ENCODE measurements at places on chromosomes 6 and 20. TPM values are rescaled to one million over a fixed set of nuclear protein-coding genes. Genes with fewer than 3 reads are reported as not detected.

ADA gene
- total RNA-seq: 24.1 TPM

DNA sequence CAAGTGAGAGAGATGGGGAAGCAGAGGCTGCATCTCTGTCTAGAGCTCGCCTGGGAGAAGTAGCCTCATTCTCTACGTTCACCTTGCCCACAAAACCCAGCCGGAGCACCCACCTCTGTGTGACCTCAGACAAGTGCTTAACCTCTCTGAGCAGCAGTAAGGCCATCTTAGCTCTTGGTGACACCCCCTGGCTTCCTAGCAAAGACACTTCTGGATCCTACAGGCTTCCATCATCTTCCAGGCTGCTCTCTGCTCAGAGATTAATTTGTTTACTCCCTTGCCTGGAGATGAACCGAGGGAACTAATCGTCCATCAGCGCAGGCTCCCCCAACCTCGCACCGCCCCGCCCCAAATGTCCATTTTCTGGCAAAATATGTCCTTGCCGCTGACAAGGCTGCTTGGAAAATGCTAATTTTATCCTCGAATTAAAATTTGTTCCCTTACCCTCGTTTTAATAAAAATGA, 24.0 kb upstream of the CTNNBL1 start:
- no peak for DNase-seq

DNA sequence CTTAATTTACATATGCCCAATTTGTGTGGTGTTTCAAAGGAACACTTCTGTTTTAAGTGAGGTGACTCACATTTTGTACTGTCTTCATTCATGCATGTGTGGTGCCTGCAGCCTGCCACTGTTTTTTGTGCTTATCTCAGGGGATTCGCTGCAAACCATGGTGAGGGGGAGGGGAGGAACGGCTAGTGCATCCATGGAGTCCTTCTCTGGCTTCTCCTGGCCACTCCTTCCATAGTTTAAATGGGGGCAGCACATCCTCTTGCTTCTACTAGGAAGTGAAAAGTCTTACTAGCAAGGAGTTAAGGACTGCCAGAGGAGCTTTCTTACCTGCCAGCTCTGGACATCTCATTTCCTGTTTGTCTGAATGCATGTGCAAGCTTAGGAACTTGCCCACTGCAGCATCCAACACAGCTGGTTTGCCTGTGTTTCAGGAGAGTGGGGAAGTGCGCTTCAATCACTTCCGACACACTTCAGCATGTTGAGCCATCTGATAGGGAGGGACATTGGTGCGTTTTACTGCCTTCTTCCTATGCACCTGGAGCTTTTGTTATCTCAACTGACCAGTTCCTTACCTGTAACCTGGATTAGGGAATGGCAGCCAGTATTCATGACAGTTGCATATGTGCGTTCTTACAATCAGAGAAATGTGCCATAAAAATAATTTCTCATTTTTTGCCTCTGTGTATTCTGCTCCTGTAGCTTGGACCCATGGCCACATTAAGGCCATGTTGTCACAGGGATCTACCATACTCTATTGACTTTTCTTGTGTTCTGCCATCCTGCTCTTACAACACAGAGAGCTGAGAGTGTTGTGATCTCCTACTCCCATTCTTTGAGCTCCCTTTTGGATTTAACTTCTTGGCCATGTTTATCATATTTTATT, 211.3 kb downstream of the ARID1B start:
- DNase-seq: no peak

BLOC1S5 gene
- total RNA-seq: 23.5 TPM

DNA sequence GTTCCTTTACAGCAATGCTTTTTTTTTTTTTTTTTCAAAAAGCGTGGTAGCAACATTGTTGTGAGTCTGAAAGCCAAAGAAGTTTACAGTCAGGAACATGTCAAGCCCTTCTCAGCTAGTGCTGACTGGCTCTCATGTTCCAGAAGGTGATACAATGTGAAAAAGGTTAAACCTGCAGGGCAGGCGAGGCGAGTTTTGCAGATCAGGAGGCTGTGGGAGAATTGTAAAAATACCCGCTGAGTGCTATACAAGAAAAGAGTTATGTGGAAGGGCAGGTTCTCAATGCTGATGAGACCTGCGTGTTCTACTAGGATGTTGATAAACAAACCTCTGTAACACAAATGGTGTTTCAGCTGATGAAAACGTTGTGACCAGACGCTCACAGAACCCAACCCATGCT, 30.9 kb upstream of the RPP40 start:
- DNase-seq: no peak

GRCh38 chr6:110528101-110528929, 51.9 kb upstream of the SLC22A16 start:
- DNase-seq: peak; percentile 45

DNA sequence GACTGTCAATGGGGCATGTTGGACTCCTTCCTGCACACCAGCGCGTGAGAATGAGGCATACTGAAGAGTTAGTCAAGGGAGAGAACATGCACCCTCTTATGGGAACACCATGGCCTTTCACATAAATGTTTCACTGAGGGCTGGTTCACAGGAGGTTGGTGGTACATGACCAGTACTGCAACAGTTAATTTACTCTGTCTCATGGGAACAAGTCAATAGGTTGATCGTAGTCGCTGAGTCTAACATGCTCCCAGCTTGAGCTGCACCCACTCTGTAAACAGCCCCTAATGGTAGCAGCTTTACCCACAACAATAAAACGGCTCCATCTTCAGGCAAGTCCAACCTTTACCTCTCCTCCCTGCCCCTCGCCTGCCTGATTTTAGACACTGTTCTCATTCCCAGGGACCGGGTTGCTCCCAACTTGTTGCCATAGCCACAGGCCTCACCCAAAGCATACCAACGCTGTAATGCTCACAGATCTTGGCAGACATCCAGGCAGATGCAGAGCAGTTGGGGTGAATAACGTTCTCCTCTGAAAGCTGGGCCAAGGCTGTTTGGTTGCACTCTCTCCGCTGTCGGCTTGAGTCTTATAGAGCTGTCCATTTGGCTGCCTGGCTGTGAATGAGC, 111.3 kb downstream of the LY86 start:
- DNase-seq: no peak

FAM83B gene
- total RNA-seq: not detected

DNA sequence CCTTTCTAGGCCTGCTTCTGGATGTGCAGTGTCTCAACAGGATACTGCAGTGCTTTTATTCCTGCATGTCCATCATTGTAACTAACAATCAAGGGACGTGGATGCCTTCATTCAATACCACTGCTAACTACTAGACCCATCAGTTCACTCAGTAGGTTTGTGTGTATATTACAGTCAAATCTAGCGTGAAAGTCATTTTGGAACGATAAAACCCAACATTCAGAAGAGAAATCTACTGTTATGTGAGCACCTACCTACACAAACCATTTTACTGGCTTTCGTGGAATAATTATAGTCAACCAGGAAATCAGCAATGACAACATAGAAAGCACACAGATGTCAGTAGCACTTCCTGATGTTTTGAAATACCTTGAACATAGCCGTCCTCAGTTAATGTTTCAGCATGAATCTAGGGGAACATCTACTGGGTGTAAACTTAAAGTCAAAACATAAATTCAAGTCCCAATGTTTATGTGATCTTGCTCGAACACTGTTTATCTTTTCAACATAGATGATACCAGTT, 270.6 kb downstream of the FARS2 start:
- no peak for DNase-seq

DNA sequence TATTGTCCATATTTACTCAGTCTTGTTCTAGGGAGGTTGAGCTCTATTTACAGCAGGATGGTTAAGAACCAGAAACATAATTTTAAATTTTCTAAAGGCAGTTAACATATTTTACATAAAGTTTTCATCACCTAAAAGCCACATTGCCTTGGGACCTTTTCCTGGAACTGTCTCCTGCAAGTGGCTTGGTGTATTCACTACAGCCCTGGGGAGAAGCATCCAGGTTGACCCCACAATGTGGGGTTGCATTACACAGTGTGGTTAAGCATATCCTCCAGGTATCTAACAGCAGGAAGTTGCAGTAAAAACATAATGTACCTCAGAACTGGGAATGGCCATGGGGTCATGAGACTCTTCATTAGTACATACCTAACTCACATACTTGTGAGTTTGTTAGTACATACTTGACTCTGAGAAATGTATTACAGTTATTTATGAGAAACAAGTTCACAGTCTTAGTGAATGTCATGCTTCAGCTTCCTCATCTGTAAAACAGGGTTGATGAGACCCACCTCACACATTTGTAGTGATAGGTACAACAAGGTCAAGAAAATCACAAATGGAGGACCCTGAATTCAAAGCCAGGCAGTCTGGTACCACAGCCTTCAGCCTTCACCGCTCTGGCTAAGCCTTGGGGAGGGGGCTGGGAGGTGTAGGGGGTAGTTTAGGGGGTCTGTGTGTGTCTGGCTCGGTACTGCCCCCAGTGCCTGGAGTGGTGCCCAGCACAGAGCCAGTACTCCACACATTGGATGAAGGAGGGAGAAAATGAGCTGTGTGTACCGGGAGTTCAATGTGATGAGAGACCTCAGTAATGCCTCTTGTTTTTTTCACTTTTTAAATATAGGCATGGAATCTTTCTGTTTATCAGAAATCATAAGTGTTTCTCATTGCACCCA, 52.9 kb downstream of the KAT14 start:
- no peak for DNase-seq

- no peak for DNase-seq
Measured at GRCh38 chr6:33104887-33105286, 29.1 kb downstream of the HLA-DPB1 start.

DNA sequence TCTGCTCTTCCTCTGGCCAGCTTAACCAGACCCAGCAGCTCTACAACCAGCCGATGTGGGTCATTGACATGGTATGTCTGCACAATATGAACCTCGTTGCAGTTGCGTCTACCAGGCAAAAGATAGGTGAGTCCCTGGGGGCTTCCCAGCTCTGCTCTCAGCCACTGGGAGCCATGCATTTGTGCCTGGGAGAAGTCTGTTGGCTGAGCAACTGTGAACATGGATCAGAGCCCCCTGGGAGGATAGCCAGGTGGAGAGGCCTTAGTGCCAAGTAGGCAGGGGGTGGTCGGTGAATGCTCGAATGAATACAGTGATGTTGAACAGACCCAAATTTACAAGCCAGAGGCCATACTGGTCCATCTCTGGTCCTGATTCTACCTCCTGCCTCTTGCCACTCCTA, 30.6 kb downstream of the EFCAB8 start:
- DNase-seq: no peak

ENPP5 gene
- 1.1 TPM for total RNA-seq

GRCh38 chr6:24775520-24776058, 852 bp downstream of the GMNN start:
- DNase-seq: no peak

DNA sequence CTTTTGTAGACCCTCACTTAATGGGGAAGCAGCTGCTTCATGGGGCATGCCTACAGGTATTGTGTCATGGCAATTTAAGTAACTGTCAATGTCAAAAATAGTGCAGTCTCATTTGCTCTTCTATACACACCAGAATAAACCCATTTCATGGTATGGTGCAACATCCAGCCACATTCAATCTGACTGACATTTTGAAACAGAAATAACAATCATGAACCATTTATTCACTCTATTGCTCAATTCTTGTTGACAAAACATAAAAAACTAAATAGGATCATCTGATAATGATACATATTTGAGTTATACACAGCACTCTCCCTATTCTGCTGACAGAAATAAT, 122.9 kb downstream of the MAP7 start:
- no peak for DNase-seq

DNA sequence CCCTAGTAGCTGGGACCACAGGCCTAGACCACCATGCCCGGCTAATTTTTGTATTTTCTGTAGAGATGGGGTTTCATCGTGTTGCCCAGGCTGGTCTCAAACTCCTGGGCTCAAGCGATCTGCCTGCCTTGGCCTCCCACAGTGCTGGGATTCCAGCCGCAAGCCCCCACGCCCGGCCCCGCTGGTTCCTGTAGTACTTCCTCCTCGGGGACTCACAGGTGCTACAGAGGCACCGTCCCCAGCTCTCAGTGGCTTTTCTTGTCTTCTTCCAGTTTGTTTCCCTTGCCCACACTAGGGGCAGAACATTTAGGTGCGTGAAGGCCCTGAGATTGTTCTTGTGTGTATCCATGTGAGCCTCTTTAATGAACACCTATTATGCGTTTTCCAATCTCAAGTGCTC, 773 bp upstream of the ZBP1 start:
- peak; percentile 32 for DNase-seq

DNA sequence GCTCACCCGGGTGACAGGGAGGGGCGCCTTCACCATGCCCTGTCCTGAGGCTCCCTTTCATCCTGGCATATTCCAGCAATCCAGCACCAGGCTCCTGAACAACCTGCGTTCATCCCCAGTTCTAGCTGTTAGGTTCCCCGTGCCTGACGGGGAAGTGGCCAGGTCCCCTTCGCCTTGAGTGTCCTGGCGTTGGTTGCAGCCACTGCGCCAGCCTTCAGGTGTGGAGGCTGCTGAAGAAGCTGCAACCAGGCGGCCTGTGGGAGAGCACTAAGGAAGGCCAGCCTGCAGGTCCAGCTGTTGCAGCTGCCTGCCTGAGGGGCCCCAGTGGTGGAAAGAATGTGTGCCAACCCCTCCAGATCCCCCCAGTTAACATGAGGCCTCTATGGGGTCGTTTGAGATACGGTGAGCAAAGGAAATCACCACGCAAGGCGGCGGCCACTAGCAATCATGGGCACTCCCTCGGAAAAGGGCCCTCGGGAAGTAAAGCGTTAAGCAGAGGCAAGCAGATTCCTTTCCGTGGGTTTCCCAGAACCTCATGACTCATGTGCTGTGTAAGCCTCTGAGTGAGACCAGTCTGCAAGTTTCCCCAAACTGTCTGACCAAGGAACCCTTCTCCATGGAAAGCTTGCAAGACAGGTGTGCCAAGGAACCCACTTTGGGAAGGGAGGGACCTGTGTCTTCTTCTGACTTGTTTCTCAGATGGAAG, 320.8 kb downstream of the TAF4 start:
- no peak for DNase-seq

- DNase-seq: no peak
Measured at GRCh38 chr6:153489479-153489878, 358.4 kb upstream of the RGS17 start.

NOL4L gene
- 65.7 TPM for total RNA-seq

ELMO2 gene
- 56.0 TPM for total RNA-seq

GRCh38 chr6:22827760-22828159, 258.4 kb downstream of the HDGFL1 start:
- no peak for DNase-seq

OPRM1 gene
- not detected for total RNA-seq

DNA sequence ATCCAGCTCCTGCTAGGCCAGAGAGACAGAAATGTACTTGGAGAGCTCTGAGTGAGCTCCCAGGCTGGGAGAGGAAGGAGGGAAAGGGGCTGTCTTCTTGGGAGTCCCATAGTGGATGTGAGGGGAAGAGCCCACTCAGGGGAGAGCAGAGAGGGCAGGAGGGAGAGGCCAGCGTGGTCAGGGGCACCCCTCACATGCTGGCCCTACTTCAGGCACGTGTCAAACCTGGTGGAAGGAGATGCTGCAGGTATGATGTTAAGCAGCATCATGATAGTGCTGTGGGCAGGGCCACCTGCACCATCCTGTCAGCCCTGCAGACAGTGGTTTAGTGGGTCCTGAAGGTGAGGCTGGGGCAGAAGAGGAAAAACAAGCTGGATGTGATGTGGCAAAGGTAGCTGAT, 265.4 kb upstream of the RNF24 start:
- DNase-seq: no peak

DNA sequence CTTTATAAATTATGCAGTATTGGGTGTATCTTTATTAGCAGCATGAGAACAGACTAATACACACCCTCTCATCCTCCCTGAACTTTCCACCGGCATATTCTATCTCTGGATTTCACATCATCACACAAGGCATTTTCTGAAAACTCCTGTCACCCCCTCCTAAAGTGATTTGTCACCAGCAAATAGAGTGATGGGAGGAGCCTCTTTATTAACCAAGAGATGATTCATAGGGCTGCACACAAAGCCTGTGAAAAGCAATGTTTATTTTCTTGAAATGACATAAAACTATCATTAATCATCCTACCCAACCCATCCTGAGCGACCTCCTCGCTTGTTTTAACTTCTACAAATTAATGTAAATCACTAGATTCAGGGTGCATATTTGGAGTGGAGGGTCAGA, 394.7 kb upstream of the SULF2 start:
- DNase-seq: no peak

Measured in naive thymus-derived CD8-positive, alpha-beta T cell (primary cell).